ENCODE measurements at places on chromosomes 2 and 18.

- DNase-seq: no peak
These were observed 244.9 kb upstream of the EPHA4 start for GRCh38 chr2:221817052-221817451.

DNA sequence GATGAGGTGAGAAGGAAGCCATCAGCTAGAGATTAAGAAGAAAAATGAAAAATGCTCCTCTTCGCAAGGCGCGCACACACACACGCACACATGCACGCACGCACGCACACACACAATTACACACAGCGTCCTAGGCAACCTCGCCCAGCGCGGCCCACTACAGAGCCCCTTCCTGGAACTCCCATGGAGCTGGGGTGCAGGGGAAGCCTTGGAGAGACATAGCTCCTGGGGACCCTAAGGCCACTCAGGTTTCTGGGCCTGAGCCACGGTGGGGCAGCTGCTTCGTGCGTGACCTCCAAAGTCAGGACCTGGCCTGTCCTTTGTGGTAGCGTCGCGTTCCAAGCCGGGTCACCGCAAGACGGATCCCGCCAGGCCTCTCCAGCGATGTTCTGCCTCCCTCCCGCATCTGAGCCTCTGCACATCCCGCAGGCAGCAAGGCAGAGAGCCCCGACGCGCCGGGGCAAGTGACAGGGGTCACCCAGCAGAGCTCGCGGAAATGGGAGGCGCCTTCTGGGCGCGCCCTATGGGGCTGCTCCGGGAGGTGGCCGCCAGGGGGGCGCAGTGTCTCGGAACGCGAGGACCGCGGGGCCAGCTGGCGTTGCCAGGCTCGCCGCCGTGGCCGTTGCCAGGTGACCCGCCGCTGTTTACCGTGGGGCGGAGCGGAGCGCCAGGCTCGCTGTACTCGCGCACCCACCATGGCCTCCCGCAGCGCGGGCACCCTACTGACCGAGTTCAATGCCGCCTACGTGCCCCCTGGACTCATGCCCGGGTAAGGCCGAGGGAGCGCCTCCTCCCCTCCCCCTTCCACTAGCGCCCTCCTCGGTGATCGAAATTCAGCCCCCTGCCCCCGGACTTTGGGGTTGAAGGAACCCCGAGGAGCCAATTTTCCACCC, 79.0 kb downstream of the CIB4 start:
- no peak for DNase-seq

DNA sequence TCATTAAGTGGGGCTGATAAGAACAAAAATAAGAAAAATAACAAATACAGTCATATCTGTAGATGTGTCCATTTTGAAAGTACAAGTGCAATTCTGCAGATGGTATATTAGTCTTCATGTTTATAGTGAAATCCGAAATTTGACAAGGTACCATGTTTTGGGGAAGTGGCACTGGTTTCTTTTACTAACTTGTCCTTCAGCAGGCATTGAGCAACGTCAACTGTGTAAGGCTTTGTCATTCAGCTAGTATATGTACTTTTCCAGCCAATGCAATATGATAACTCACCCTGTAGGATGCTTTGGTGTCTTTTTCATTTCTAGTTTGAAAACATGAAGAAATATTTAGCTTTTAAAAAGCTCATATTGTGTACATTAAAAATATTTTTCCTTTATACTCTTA, 139.9 kb downstream of the MCFD2 start:
- no peak for DNase-seq

- DNase-seq: no peak
These were observed 316.6 kb downstream of the FIGN start for GRCh38 chr2:163419000-163419830.

DNA sequence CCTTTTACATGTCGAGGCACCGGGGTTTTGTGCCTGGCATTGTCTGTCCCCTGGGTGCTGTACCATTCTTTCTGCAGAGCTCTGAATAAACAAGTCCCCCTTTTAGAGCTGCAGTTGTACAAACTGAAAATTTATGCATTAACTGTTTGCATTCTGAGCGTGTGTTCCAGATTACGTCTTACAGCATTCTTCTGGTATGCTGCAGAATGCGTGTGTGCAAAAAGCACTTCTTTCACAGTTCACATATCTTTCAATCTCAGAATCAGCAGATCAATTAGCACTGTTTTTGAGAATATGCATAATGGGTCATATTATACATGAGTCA, 27.5 kb downstream of the MEIS1 start:
- no peak for DNase-seq

DNA sequence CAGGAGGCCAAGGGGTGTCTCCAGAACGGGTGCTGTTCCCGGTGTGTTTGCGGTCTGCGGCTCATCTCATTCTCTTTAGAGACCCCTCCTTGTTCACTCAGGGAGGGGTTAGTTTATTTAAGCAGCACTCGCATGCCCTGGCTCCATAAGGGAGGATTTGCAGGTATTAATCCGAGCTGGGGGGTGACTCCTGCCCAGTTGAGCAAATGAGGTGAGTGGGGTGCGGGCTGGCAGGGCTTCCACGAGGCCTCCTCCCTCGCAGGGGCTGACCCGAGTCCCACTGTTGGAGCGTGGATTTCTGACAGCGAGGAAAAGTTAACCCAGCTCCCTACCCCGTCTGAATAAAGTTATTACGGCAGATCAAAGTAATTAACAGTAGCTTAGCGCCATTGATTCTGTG, 371.8 kb upstream of the SALL3 start:
- no peak for DNase-seq

- DNase-seq: no peak
These were observed 103.4 kb upstream of the RASGRP3 start for GRCh38 chr2:33372940-33373553.

DNA sequence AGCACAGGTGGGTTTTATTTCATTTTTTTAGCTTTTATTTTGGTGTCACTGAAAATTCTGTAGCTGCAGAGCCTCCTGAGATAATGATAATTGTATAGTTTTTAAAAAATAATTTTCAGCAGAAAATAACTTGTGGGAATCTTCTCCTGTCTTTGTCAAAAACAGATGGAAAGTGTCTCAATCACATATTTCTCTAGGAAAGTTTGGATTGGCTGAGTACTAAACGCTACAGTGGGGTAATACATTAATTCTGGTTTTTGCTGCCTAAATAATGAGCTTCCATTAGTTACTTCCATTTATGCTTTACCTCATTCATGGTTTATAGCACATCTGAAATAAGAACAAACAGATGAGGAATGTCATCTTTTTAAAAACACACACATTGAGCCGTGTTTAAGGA, 2.2 kb downstream of the TWIST2 start:
- DNase-seq: no peak

- DNase-seq: no peak
These were observed 66.0 kb upstream of the PGAP1 start for GRCh38 chr2:196992466-196992865.

GRCh38 chr2:55771612-55772011, 78.0 kb upstream of the PNPT1 start:
- no peak for DNase-seq

DNA sequence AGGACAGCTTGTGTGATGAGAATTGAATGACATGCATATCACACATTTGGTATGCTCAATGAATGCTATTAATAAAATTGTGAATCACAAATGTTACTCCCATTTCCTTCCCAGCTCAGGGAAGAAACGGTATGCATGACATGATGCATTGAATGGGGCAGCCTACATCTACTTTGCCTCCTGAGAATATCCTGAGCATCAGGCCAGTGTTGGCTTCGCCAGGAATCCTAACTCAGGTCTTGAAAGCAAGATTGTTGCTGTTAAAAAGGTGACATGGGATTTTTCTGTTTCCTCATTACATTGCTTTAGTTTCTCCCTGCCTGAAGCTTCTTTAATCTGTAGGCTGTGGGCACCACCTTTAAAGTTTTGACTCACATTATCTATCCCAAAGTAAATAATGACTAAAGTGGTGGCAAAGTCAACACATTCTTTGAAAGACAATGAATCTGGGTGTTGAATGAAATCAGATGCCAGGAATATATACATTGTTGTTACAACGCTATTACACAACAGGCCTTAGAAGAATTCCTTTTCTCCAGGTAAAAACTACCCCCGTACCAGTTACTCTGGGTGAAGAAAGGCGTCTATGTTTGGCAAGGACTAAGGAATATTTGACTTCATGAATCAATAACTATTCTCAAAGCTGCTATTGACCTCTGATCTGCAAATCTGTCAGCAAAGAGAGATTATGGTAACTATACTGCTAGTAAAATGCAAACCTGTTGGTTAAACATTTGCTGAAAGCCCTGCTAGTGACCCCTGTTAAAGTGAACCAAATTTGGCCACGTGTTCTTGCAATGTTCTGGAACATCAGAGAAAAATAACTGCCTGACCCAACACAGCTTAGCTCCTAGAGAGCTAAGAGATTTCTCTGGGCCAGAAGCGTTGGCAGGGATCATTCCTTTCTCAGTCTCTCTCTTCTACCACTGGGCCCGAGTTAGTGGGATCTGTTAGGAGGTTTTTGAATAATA, 30.5 kb upstream of the NEDD4L start:
- no peak for DNase-seq

- no peak for DNase-seq
These were observed 62.8 kb downstream of the TCF7L1 start for GRCh38 chr2:85195956-85196355.

GRCh38 chr2:109208071-109208950, 79.3 kb downstream of the SH3RF3 start:
- DNase-seq: no peak

GRCh38 chr2:149720615-149721014, 133.0 kb upstream of the MMADHC start:
- no peak for DNase-seq

GRCh38 chr2:23132000-23132399, 253.0 kb upstream of the KLHL29 start:
- no peak for DNase-seq

- no peak for DNase-seq
These were observed 5.4 kb upstream of the PUM2 start for GRCh38 chr2:20356042-20356441.

- DNase-seq: no peak
These were observed 5.6 kb upstream of the WDR7 start for GRCh38 chr18:56645415-56646016.

GRCh38 chr2:74031221-74031620, 46.5 kb downstream of the TET3 start:
- no peak for DNase-seq

DNA sequence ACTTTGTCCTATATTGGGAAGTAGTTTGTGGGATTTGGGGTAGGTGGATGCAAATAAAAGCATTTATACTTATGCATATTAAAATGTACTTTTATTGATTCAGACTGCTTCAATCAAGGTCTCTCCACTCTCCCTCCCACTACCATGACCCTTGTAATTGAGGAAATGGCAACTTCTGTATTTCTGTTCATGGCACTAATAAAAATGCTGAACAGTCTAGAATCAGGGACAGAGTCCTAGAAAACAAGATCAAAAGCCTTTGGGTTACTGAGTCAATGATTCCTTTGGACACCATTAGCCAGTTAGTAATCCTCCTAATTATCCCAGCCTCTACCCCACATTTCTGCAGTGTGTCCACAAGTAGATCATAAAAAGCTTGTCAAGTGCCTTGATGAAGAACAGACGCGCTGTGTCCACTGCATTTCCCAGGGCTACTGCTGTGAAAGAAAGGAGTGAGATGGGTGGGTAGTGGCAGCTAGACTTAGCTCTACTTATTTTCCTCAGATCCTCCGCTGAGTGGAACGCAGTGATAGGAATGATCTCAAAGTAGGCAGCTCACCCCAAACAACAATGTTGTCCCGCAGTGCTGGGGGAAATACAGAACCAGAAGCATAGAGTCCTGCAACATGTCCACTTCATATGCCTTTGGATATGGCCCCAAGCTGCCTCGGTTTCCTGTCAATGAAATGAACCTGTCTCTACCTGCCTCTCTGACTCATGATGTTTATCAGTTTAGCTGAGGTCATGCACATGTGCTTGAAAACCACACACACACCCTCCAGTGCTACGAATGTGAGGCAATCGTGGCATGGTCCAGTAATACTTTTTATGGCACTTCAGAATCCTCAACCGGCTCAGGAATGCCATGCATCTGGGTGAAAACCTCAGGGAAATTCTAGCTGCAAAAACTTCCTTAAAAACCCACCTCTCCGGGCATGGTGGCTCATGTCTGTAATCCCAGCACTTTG, 115.5 kb downstream of the COL6A3 start:
- DNase-seq: no peak

GRCh38 chr2:33839791-33840190, 240.7 kb upstream of the FAM98A start:
- DNase-seq: no peak

DNA sequence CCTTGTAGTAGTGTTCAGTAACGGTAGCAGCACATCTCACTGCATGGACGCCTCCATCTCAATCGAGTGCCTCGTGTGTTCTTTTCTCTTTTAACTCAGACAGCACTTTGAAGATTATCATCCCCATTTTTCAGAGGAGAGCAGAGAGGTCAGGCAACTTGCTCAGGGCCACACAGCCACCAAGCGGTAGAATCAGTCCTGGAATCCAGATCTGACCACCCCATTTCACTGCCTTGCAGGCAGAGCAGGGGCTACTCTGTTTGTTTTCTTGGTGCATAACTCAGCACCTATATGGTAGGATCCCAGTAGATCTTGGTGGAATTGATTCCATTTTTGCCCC, 129.5 kb downstream of the SMAD7 start:
- DNase-seq: no peak

DNA sequence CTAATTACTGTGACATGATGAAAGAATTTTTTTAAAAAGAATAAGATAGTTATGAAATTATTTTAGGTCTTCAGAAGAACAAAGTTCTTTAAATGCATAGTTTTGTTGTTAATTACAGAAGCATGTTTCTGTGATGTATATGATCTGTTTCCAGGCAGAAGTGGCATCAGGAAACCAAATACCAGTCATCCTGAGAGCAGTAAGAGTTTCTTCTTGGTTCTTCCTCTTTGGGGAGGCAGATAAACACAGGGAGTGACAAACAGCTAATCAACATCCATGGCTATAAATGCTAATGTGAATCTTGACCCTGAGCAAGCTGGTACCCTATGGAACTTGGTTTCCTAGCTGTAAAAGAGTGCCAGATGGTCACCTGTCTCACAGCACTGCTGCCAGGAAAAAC, 29.2 kb downstream of the WIPF1 start:
- no peak for DNase-seq

GRCh38 chr18:9135081-9135911, 1.3 kb upstream of the ANKRD12 start:
- no peak for DNase-seq

DNA sequence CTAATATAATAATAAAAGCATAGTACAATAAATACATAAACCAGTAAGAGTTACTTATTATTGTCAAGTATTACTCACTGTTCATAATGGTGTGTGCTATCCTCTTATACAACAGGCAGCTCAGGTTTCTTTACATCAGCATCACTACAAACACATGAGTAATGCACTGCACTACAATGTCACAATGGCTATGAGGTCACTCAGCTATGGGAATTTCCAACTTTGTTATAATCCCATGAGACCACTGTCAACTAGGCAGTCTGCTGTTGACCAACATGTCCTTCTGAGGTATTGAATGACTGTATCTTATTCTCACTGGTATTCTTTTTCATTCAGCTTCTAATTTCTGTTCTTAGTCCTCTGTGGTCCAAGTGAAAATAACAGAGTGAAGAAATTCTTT, 250.4 kb upstream of the DSEL start:
- DNase-seq: no peak

GRCh38 chr2:60353406-60353800, 200.1 kb downstream of the BCL11A start:
- DNase-seq: no peak

All from anterior cingulate cortex (tissue), 58 donors.